ENCODE measurements at places on chromosomes 6 and 20.

- H3K4me3 ChIP-seq: no peak overlapping the region
- no peak overlapping the region for H3K27ac ChIP-seq
- peaks cover 5% of the 10 kb centered on the region for H3K4me1 ChIP-seq
- H3K27me3 ChIP-seq: peaks cover 5% of the 10 kb centered on the region
- DNase-seq: no peak
- no peaks in the 10 kb centered on the region for H3K36me3 ChIP-seq
These were observed 315.1 kb downstream of the SMOC2 start for GRCh38 chr6:168756009-168756634.

DNA sequence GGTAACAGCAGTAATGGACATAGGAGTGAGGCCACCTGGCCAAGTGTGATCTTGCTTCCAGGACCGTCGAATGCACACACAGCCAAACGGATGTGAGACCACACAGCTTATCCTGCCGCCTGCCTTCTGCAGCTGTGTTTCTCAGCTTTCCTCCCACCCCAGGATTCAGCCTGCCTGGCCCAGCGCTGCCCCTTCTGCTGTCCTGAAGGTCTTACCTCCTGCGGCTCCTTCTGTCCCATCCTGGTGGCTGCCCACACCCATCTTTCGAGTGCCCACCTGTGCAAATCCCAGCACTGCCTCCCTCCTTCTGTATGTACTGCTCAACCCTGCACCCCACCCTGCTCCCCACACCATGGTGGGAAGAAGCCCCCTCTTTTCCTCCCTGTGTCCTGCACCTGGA, 49.4 kb upstream of the DACT2 start:
- H3K36me3 ChIP-seq: no peaks in the 10 kb centered on the region
- no peak for DNase-seq
- H3K4me1 ChIP-seq: peaks cover 10% of the 10 kb centered on the region
- H3K27me3 ChIP-seq: no peaks in the 10 kb centered on the region
- no peak overlapping the region for H3K27ac ChIP-seq
- H3K4me3 ChIP-seq: no peak overlapping the region

DNA sequence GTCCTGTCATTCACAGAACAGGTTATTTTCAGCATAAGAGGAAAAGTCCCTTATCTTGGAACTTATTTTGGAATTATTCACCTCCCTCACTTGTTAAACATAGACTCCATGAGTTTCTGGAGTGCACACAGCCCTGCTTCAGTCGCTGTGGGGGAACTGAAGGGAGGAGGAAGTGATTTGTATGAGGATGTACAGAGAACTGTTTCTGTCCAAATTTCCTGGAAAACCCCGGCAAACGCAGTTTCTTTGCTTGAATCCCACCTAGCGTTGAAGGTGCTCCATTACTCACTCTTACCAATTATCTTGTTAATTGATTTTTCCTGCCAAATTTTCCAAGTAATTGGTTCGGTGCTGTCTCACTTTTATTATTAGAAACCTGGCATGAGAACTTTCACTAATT, 78.0 kb upstream of the AGPAT4 start:
- DNase-seq: no peak
- H3K4me1 ChIP-seq: peaks cover 10% of the 10 kb centered on the region
- no peaks in the 10 kb centered on the region for H3K36me3 ChIP-seq

DNA sequence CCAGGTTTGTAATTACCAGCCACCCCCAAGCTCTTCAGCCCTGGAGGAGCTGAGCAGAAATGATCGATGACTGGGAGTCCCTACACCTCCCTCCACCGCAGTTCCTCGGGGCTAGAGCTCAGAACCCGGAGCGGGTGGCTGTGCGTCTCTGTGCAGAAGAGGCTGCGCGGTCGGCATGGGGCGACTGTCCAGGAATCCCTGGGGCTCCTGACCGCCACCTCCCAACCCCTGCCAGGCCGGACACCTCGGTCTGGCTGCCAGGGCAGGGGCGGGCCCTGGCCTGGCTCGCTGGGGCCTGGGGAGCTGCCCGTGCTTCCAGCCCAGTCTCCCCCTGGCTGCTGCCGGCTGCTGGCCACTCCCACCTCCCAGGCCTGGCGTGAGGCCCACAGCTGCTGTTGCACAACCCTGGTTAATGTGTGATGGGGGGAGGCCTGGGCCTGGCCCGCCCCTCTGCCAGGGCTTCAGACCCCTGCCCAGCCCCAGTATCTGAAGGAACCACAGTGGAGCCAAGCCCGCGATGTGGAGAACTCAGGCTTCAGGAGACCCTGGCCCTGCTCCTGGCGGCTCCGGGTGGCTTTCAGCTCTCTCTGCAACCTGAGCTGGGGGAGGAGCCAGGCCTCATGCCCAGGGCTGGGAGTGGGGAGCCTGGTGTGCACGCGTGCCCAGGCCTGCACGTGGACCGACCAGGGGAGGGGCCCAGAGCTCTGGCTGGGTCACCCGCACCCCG, 1.2 kb downstream of the SLC2A4RG start:
- DNase-seq: no peak
- H3K36me3 ChIP-seq: no peaks in the 10 kb centered on the region
- H3K27ac ChIP-seq: no peak overlapping the region
- H3K27me3 ChIP-seq: no peaks in the 10 kb centered on the region
- H3K4me1 ChIP-seq: peaks cover 7% of the 10 kb centered on the region

- H3K4me1 ChIP-seq: peaks cover 4% of the 10 kb centered on the region
- H3K36me3 ChIP-seq: no peaks in the 10 kb centered on the region
- DNase-seq: no peak
These were observed 5.3 kb upstream of the CNKSR3 start for GRCh38 chr6:154515826-154516225.

DNA sequence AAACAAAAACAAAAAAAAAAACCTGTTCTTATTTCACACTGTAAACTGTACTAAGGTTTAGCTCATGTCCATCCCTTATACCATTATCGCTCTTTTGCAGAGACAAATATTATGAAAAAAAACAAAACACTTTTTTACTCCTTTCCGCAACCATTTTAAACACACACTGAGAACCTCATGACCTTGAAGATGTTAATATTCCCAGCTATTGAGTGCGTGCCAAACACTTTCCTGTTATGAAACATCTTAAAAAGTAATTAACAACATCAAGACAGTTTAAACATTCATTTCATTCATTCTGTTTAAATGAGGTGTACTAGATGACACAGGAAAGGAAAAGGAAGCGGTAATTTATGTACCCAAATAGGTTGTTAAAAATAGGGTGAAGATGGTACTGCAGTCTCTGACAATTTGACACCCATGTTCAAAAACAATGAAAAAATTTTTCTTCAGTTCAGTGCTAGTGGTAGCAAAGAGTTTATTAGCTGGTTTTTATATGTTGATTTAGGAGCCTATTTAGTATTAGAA, 3.9 kb upstream of the ARHGAP18 start:
- H3K27me3 ChIP-seq: no peaks in the 10 kb centered on the region
- H3K4me3 ChIP-seq: peak overlapping the region; percentile 74

- no peaks in the 10 kb centered on the region for H3K4me1 ChIP-seq
- DNase-seq: no peak
- no peak overlapping the region for H3K4me3 ChIP-seq
These were observed 122.6 kb upstream of the MOCS1 start for GRCh38 chr6:40056865-40057264.

GRCh38 chr6:45327956-45328522, at the start of gene RUNX2:
TSS of gene RUNX2 (plus strand) at chr6:45328330. CDS start at chr6:45328727, 397 bp downstream.
- no peaks in the 10 kb centered on the region for H3K36me3 ChIP-seq
- peak within 1 kb of the TSS; percentile 67 for H3K4me3 ChIP-seq
- peak within 1 kb of the TSS; percentile 28 for H3K27ac ChIP-seq
- no peak for DNase-seq

DNA sequence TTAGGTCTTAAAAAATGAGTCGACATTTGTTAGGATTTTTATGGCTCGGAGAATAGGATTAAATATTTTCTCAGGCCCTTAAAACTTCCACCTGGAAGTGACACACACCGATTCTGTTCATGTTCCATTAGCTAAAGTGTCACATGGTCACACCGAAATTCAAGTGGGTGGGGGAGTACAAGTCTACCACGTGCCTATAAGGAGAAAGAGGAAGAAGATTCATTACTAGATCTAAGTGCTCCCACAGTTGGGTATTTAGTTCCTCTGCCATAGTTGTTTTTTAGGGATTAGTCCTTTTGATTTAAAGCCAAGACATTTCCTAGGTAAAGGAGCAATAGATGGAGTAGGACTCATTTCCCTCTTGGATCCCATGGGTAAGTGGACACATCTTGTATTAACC, 4.9 kb upstream of the TOX2 start:
- H3K4me3 ChIP-seq: no peak overlapping the region
- peak; percentile 8 for DNase-seq
- H3K36me3 ChIP-seq: peaks cover 20% of the 10 kb centered on the region
- peaks cover 12% of the 10 kb centered on the region for H3K4me1 ChIP-seq
- peaks cover 29% of the 10 kb centered on the region for H3K27me3 ChIP-seq

DNA sequence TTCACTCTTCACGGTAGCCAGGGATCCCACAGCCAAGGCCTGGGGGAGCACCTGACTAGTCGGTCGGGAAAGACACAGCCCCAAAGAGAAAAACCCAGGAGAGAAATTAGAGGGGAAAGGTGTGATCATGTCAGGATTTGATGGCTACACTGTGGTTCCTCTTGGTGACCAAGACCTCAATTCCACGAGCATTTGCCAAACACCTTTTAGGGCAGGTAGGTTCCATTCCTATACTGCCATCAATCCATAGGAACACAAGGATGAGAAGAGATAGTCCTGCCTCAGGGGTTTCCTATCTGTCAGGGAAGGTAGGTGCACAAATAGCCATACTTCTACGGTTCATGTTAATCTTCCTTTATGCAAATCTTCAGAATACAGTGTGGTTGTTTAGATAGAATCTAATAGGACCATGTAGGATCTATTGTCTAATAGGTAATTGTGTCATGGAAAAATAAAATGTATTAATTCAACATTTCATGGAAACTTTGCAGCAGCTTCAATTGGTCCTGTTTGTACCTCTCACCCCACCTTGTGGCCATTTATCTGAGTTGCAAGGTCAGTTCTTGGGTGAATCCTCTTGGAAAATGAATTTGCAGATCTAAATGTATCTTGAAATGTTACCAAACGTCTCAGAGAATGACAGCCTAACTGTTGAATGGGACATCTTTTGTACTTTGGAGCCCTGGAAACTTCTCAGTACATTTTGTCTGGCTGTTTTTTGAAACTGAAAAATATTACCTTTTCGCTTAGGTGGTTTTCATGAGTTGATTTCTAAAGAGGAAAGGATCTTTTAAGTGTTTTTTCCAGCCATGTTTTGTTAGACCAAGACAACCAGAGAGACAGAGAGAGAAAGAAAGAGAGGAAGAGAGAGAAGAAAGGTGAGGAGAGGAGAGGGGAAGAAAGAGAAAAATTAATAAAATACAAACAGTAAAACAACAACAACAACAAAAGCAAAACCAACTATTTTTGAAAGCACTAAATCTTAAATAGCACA, 33.7 kb upstream of the IYD start:
- no peaks in the 10 kb centered on the region for H3K36me3 ChIP-seq
- DNase-seq: no peak
- H3K4me1 ChIP-seq: peaks cover 3% of the 10 kb centered on the region

DNA sequence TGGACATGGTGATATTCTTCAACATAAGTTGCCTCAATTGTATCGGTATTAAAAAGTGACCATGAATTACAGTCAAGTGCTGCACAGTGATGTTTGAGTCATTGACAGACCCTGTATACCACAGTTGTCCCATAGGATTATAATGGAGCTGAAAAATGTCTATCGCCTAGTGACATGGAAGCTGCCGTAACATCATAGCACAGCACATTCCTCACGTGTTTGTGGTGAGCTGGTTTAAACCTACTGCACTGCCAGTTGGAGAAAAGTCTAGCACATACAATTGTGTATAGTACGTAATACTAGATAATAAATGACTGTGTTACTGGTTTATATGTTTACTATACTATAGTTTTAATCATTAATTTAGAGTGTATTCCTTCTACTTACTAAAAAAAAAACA, 150.2 kb downstream of the CDH26 start:
- no peak overlapping the region for H3K4me3 ChIP-seq
- H3K36me3 ChIP-seq: no peaks in the 10 kb centered on the region
- DNase-seq: no peak
- H3K27me3 ChIP-seq: no peaks in the 10 kb centered on the region
- no peak overlapping the region for H3K27ac ChIP-seq

DNA sequence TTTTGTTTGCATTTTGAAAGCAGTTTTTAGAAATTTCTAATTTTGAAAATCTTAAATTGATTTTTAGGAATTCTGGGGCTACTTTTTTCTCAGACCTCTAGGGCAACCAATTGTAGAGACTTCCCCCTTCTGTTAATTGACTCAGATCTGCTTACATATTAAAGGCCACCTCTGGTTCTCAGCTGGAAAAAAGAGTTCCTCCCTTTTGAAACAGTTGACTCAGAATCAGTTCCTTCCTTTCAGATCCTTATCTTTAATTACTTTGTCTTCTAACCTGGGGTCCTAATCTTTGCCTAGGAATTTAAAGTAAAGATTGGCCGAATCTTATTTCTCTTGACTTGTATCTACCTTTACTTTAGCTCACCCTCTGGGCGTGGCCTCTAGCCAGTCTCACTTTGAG, 146.8 kb downstream of the LAMA2 start:
- H3K27ac ChIP-seq: no peak overlapping the region
- no peaks in the 10 kb centered on the region for H3K36me3 ChIP-seq
- H3K4me1 ChIP-seq: no peaks in the 10 kb centered on the region
- H3K27me3 ChIP-seq: no peaks in the 10 kb centered on the region
- no peak overlapping the region for H3K4me3 ChIP-seq
- DNase-seq: no peak

- H3K27me3 ChIP-seq: no peaks in the 10 kb centered on the region
- H3K4me1 ChIP-seq: peaks cover 16% of the 10 kb centered on the region
- H3K36me3 ChIP-seq: no peaks in the 10 kb centered on the region
- H3K4me3 ChIP-seq: no peak overlapping the region
- H3K27ac ChIP-seq: no peak overlapping the region
- DNase-seq: no peak
These were observed 220.4 kb downstream of the FARS2 start for GRCh38 chr6:5481750-5482149.

DNA sequence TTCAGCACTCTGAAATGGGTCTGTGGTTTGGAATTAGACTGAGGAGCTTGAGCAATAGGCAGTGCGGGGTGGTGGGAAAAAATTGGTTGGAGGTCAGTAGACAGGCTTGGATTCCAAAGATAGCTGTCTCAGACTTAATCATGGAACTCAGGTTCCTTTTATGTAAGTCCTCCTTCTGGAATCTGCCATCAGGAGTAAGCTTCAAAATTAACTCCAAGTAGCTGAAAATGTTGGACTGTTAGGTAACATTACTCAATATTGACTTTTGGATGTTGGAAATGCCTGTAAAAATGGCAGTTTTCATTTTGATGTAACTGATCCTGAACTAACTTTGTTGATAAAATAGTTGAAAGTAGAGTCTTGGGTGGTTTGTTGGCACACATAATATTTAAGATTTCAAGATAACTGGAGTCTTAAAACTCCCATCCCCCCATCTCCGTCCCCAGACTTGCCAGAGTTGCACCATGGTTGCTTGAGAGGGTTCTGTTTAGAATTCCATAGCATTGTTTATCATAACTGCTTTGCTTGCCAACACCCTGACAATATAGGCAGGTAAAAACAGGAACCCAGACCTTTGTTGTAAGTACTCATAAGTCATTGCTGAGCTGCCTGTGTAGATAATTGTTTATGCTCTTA, 83.0 kb downstream of the PHF20 start:
- H3K27ac ChIP-seq: no peak overlapping the region
- DNase-seq: no peak
- no peak overlapping the region for H3K4me3 ChIP-seq

GRCh38 chr6:146103416-146104072, 74.7 kb downstream of the GRM1 start:
- no peaks in the 10 kb centered on the region for H3K4me1 ChIP-seq
- H3K36me3 ChIP-seq: peaks cover 4% of the 10 kb centered on the region
- DNase-seq: no peak
- no peaks in the 10 kb centered on the region for H3K27me3 ChIP-seq
- H3K4me3 ChIP-seq: no peak overlapping the region

- H3K4me1 ChIP-seq: no peaks in the 10 kb centered on the region
- H3K27ac ChIP-seq: no peak overlapping the region
- H3K4me3 ChIP-seq: no peak overlapping the region
- no peak for DNase-seq
- H3K27me3 ChIP-seq: peaks cover 46% of the 10 kb centered on the region
- no peaks in the 10 kb centered on the region for H3K36me3 ChIP-seq
These were observed 10.5 kb upstream of the DEFB128 start for GRCh38 chr20:199996-200395.
